Left lobe of liver (tissue), 2 donors: ENCODE measurements at places on chromosomes 12 and 14. TPM values are rescaled to one million over a fixed set of nuclear protein-coding genes. Genes with fewer than 3 reads are reported as not detected.

DNA sequence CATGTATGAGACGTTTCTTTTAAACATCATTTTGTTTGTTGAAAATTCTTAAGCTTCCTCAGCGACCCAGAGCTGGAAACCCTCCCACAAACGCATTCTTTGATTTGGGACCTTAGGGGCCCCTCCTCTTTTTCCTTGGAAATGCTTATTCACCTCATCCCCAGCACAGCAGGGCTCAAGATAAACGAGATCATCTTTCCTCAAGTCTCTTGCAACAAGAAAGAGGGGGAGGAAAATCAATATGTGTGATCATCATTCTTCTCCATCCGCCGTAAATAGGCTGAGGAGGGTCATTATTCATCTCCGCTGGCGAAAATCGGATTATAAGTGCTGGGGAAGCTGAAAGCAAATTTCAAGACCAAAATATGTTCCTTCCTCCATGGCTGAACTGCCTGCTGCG, 1415.2 kb downstream of the AACS start:
- DNase-seq = no peak

DNA sequence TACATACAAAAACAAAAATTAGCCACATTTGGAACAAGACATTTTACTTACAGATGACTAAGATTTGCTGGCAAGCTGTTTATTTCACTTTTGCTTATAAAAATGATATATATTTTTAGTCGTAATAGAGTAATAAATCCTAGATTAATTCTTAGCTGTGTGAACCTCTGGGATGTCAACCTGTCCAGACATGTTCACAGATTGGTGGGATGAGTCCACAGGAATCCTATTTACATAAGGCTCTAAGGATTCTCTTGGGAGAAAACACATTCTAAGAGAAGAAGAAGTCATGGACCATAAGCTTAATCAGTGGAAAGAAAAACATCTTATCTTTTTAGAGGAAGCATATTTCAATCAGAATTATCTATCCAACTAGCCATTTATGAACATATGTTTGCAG, 797.4 kb downstream of the C12orf50 start:
- no peak for DNase-seq

The FBXO33 gene
- total RNA-seq = 5.4 TPM

The CCDC198 gene
- total RNA-seq = 27.4 TPM

The HCFC2 gene
- total RNA-seq = 10.0 TPM

DNA sequence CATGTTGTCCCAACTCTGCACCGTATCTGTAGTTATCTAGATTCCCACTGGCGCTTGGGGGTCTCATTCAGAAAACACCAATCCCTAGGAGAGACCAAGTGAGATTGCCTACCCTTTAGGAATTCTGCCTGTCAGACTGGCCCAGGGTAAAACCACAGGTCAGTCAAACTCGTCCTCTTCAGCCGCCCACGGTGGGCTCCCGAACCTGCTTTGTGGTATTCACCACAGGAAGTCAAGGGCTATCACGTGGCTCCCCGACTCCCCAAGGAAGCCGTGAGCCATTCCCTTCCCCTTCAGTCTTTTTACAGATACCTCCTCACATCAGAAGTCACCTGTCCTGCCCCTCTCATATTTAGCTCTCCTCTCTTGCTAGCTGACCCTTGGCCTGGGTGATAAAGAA, 159.9 kb downstream of the EGLN3 start:
- DNase-seq = no peak

DNA sequence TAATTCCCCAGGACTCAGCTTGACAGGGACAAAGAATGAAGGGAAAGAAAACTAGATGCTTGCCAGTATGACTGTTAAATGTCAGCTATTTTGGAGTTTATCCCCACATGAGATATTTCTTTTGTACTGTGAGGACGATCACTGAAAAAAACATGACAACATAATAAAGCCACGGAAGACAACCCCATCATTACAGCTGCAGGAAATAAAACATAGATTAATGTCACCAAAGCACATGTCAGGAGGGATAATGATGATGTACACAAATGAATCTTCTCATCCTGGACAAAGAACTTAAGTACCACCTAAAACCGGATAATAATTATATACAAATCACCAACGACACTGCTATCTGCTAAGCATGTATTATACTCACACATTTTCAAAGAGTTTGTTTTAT, 84.6 kb upstream of the GRIP1 start:
- no peak for DNase-seq
